H1 (cell line): ENCODE measurements at places on chromosomes 13 and 19.
A peak's percentile ranks its signal among the peaks of the same experiment; 100 is the strongest.

- no peak for DNase-seq
These were observed 1.3 kb downstream of the FCGRT start for GRCh38 chr19:49513746-49514118.

DNA sequence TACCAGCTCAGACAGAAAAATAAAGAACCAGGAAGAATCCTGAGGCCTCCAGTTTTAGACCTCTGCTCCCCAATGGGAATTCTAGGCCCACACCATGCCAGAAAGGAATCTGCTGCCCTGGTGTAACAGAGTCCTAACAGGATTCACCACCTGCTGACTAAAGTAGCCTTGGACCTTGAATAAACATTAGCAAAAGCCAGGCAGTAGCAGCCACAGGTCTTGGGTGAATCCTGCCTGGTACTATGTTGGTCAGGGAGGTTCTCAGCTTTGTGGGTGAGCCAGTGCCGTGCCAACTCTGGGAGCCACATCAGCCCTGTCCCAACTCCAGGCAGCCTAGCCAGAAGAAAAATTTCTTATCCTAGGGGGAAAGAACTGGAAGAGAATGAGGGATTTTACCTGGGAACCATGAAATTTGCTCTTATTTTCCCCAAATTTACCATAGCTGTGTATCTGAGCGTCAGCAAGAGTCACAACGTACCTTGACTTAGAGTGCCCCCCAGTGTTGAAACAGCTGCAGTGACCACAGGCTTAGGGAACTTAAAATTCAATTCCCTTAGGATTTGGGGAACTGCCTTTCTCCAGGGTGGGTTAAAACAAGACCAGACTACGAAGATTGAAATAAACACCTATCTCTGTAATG lies 1895.6 kb upstream of the PRR20A start:
- peak; percentile 46 for DNase-seq

GRCh38 chr13:29577136-29578051 lies 18.1 kb downstream of the SLC7A1 start:
- no peak for DNase-seq

GRCh38 chr19:46118136-46118535 lies 6.4 kb downstream of the IGFL3 start:
- no peak for DNase-seq

- no peak for DNase-seq
These were observed 4.0 kb downstream of the TCF3 start for GRCh38 chr19:1648459-1648849.

- DNase-seq: no peak
These were observed 84.3 kb downstream of the SLAIN1 start for GRCh38 chr13:77781808-77782207.

GRCh38 chr13:27536361-27537101 lies 83.8 kb downstream of the LNX2 start:
- no peak for DNase-seq

DNA sequence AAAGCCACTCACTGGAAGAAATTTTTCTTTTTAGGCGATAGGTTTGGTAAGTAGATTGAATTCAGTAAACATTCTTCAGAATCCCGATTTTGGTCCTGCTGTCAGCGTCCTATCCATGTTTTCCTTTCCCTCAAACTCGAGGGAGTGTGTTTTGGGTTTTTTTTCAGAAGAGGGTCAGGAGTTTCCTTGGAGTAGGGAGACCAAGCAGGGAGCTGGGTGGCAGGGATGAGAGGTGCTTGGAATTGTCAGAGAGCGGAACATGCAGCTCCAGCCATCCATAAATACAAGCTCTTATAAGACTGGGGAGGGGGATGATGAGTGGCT lies 1.6 kb upstream of the PCDH8 start:
- DNase-seq: no peak

DNA sequence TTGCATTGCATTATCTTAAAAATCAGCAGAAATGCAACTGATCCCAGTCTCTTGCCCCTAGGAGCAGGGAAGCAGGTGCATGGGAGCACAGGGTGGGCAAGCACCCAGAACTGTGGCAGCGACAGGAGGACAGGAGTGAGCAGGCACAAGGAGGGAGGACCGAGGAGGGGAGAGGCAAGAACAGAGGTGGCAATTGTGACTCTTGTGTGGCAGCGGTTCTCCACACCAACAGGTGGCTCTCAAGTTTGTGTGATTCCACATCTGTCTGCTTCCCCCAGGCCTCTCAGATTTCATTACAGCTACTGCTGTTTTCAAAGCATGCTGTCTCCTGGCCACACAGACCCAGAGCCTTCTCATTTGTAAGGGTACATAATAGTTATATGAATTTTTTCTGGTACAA lies 108.5 kb downstream of the STK24 start:
- DNase-seq: no peak

- DNase-seq: no peak
These were observed 72.0 kb upstream of the MCF2L start for GRCh38 chr13:112896736-112897602.

- no peak for DNase-seq
These were observed 2526.0 kb downstream of the PCDH9 start for GRCh38 chr13:64704121-64704649.

GRCh38 chr13:26482451-26483197 lies 74.9 kb upstream of the WASF3 start:
- peak; percentile 83 for DNase-seq

DNA sequence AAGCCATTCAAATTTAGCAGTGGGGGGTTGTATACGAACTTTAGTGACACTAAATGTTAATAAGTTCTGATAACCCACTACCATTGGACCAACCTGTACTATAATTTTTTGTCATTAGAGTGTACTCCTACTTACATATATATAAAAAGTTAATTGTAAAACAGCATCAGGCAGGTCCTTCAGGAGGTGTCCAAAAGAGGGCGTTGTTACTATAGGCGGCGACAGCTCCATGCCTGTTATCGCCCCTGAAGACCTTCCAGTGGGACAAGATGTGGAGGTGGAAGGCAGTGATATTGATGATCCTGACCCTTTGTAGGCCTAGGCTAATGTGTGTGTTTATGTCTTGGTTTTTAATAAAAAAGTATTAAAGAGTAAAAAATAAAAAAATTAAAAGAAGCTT lies 27.5 kb downstream of the SPRYD7 start:
- DNase-seq: no peak

- no peak for DNase-seq
These were observed 17.8 kb downstream of the ERCC5 start for GRCh38 chr13:102863590-102863989.

DNA sequence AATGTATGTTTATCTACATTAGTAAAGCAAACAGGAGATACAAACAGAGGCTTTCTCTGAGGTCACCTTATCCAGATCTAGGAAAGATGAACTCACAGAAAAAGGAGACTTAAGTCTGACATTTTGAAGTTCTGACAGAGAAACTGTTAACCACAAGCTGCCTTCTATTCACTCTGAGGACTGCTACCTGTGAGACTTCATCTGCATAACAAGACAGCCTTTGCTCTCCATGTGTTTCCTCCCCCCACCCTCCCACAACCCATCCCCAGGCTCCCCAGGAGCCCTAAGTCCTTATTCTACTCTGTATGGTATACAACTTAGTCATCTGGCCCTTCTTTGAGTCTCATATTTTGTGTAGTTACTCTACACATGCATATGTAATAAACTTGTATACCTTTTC lies 699.0 kb downstream of the FGF9 start:
- no peak for DNase-seq

DNA sequence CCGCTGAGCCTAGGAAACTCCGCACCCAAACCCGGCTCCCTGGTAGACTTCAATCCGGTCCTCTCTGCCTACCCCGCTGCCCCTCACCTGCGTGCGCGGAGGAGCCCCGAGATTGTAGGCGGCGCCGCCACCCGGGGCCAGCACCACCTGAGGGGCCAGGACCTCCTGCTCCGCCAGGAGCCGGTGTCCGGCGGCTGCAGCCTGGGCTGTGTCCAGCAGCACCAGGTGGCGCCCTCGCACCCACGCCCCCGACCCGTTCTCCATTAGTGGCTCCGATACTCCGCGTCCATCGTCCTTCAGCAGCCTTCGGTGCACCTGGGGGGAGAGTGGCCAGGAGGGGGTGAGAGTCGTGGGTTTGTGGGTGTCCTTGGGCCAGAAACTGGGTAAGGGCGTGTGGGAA lies 18.5 kb downstream of the MAN2B1 start:
- DNase-seq: no peak

DNA sequence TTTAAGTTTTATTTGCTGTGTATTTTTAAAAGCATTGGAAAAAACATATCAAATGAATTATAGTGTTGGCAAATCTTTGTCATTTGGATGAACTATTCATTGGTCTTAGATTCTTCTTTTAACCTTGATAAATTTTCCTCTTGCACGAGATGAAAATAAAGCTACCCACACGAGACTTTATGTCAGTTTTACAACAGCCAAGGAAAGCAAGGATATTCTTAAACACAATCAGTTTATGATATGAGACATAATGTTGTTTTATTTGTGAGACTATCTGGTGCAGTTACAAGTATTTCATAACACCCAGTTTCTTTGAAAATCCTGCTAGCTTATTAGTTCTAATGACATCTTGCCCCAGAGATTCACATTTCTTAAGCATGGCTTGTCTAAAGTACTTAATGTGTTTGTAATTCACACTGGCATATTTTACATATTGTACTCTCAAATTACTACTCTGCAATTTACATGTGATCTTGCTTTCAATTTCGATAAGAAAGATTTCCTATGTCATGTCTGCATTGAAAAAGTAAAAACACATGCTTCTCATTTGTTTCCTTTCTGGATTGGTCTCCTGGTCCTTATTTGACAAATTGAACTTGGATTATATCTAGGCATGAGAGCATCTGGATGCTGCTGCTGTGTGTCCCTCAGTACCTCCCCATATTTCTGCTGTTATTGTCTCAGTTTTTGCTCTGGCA lies 955.5 kb upstream of the PCDH9 start:
- DNase-seq: no peak

DNA sequence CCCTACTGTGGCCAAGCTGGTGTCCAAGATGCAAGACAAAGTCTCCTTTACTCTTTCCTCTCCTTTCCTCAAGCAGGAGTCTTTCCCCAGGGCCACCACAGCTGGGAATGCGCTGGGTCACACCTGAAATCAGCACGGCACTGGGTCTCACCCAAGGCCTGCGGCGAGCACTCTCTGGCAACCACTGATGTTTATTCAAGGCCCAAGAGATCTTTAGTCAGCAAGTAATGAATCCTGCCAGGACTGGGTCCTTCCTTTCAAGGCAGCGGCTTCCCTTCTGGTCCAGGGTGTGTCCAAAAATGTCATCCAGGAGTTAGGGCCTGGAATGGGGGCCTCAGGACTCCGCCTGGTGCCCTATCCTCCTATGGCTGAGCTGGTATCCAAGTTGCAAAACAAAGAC lies 24.1 kb downstream of the BLOC1S3 start:
- no peak for DNase-seq

DNA sequence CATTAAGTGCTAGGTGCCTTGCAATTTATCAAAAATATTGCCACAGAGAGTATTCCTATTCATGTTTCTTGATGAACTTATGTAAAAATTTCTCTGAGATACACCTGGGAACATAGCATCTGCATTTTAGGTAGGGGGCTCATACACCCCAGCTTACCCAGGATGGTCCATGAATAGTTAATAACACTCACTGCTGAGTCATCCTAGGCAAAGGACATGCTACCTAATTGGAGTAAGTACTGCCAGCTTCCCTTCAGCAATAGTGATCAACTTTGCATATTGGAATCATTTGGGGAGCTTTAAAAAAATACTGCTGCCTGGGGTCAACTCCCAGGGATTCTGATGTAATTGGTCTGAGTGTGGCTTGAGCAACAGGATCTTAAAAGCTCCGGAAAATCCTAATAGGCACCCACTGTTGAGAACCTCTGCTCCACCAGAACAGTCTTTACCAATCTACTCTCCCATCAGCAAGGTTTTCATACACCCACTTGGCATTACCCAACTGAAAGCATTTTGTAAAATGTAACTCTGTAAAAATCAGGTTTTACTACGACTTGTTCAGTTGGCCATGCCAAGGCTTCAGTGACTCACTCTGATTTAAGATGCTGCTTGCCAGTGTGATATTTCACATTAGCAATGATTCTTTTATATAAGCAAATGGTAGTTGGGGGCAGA lies 67.2 kb upstream of the FNDC3A start:
- DNase-seq: no peak

- DNase-seq: no peak
These were observed 518 bp downstream of the FLT3LG start for GRCh38 chr19:49474542-49474924.

- no peak for DNase-seq
These were observed 496.7 kb downstream of the GPC6 start for GRCh38 chr13:93723316-93723715.
